ENCODE measurements at places on chromosomes 3 and 15.

- peak; percentile 60 for DNase-seq
Measured at GRCh38 chr15:97903971-97904572, 56.4 kb upstream of the ARRDC4 start.

DNA sequence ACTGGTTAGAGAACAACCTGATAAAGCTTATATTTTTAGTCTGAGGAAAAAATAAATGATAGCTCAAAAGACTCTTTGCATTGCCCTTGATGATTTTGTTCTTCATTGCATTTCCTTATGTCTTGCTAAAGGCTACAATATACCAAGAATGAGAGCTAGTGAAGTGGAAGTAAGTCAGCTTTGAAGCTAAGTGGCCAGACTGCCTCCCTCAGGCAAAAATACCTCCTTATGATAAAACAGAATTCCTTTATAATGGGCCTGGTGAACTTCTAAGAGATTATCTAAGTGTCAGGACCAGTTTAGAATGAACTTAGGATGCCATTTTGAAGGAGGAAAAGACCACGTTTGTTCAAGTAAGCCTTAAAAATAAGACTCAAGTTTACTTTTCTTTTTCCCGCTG, 678.4 kb downstream of the ROBO2 start:
- no peak for DNase-seq

- no peak for DNase-seq
Measured at GRCh38 chr3:47847801-47848518, 45.0 kb downstream of the DHX30 start.

- no peak for DNase-seq
Measured at GRCh38 chr3:69737392-69737791, 1.9 kb upstream of the MITF start.

DNA sequence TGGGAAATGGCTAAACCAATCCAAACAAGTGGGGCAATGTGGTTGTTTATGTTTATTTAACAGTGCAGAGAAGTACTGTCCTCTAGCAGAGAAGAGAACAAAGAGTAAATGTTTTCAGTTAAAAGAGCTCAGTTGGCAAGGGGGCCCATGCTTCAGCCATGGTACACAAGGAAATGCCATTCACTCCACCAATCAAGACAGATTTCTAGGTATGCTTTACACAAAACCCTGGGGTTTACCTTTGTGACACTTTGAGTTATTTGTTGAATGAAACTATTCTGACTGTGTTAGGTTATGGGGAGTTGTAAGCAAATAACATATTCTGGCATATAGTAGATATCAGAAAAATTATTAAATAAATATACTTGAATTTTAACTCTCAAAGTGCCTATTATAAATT, 228.5 kb upstream of the MME start:
- no peak for DNase-seq

DNA sequence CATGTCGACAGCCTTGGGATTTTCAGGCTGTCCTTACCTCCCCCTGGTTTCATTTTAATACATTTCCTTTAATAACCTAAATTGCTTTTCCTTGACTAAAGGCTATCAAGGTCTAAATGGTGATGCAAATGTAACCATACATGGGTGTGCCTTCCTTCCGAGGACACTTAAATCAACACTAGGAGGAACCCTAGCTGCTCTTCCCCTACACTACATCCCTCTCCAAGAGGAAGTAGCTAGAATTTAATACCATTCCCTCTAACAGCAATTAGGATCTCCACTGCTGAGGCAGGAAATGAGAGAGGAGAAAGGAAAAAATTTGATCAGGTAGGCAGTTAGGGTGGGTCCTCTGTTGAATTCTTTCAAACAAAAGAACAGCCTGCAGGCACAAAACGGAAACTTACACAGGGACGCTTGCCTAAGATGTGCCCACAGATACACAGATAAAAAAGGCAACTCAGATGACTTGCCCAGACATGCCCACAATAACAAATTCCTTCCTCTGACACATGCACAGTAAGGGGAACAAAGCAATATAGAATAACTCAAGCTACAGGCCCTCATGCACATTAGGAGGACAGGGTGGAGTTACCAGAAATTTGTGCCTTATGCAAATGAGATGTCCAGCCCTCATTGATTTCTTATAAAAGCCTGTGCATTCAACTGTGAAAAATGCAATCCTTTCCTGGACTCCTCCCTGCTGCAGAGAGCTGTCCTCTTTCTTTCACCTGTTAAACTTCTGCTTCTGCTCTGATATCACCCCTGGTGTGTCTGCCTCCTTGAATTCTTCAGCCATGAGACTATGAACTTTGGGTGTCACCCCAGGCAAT, 1024.4 kb upstream of the CADM2 start:
- DNase-seq: peak; percentile 4

GRCh38 chr3:65004306-65004705, 316.5 kb upstream of the ADAMTS9 start:
- no peak for DNase-seq

DNA sequence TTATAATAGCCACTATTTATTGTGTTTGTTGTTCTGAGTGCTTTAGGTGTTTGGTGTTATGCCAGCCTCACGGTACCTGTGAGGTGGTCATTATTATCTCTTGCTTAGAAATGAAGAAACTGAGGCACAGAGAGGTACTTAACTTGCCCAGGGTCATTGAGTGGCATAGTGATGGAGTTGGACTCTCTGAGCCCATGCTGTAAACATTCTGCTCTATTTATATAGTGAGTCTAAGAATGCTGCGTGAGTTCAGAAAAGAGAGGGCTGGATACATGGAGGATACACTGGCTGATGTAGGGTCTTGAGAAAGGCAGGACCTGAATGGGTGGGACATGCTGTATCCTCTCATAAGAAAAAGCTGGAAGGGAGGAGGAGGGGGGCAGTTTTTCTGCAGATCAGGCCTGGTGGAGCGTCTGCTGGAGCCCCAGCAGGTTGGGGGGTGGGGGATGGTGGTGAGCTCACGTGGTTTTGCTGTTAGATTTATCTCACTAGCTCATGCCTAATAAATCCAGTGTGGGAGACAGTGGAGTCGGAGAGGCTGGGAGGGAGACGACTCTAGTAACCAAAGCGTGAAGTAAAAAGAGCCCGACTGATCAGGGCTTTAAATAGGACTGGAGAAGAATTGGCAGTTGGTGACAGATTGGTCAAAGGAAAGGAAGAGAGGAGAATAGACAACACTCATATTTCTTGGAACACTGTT, 16.0 kb downstream of the MED12L start:
- no peak for DNase-seq

- DNase-seq: peak; percentile 98
Measured at GRCh38 chr3:158167737-158168557, 58.1 kb downstream of the RSRC1 start.

- no peak for DNase-seq
Measured at GRCh38 chr15:71066983-71067382, 48.3 kb upstream of the THSD4 start.

- DNase-seq: peak; percentile 74
Measured at GRCh38 chr3:195886181-195887141, 21.9 kb downstream of the TNK2 start.

DNA sequence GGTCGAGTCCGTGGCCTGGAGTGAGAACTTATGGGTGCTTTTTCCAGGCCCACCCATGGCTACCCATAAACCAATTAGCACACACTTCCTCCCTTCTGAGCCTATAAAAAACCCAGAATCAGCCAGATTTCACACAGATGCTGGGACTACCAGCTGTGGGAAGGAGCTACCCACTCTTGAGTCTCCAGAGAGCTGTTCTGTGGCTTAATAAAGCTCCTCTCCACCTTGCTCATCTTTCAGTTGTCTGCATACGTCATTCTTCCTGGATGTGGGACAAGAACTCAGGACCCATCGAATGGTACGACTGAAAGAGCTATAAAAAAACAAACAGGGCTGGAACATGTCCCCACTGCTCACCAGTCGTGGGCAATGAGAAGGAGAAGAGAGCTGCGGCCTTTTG, 555.4 kb upstream of the CCDC54 start:
- DNase-seq: no peak

- DNase-seq: peak; percentile 94
Measured at GRCh38 chr3:195210266-195210973, 60.5 kb downstream of the XXYLT1 start.

DNA sequence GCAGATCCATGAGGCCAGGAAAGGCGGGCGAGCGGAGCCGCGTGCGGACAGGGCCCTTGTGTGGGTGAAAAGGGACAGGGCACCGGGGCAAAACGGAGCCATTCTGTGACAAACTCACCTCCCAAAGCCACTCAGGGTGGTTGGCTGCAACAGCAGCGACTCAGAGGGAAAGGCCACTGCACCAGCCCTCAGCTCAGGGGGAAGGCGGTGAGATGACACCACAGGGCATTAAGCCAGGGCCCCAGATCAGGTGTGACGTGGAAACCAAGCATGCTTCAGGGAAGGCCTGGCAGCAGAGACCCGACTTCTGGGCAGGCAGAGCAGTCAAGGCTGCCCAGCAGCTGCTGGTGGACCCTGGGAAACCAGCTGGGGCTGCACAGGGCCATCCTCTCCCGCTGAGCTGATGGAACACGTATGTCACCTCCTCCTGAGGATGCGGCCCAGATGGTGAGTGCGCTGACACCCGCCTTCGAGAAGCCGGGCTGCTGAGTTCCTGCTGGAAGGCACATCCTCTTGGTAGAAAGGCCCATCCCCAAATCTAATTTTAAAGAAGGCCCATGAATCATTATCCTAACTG, 82.3 kb downstream of the CHSY1 start:
- DNase-seq: peak; percentile 66

- DNase-seq: peak; percentile 71
Measured at GRCh38 chr15:31326875-31327668, 437 bp downstream of the KLF13 start.

- DNase-seq: no peak
Measured at GRCh38 chr3:177096615-177097014, 100.7 kb downstream of the TBL1XR1 start.

Measured in fibroblast of skin of back (primary cell).